SW 1271 (cell line): ENCODE measurements at places on chromosomes 2 and 18.

DNA sequence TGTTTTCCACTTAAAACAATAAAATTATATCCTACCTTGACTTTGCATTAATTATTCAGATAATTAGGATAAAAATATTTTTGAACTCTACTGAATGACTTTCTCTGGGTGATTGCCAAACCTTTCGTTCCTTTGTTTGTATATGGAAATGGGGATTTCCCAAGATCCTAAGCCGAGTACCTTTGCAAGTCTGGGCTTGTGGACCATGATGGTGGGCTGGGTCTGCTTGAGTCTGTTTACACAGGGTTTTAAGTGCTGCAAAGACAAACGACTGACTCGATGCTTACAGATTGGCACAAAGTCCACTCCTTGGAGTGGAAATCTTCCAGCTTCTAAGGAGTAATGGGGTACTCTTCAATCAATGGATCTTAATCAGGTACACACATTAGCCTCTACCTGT is 659.5 kb downstream of the TSN start:
- no peak for DNase-seq

DNA sequence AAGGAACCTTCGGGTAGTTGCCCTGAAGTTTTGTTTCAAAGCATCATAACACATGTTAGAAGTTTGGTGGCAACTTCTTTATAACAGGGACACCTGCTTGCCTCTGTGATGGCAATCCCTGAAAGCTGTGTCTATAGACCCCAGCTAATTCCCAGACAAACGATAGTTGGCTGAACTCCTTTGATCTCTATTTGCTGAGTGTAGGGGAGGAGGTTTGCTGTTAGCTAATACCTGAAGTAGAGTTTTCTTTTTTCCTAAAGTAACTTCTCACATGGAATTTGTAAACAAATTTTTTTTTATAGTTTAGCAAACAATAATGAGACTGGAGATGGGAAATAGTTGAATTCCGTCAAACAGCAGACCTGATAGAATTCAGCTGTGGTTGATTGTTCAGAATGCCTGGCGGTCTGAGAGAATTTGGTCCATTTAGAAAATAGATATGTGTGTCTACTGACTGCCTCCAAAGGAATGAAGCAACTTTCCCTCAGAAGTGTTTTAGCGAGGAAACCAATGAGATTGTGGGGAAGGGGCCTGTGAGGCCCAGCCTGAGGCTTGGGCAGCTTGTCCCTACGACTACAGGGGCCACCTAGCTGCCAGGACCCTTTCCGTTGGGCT is 123.5 kb upstream of the EPAS1 start:
- DNase-seq, result no peak

GRCh38 chr2:70936979-70937811 is 1.5 kb downstream of the ATP6V1B1 start:
- no peak for DNase-seq

- peak; percentile 26 for DNase-seq
Observed at GRCh38 chr2:36277146-36277808, 78.3 kb upstream of the CRIM1 start.

- no peak for DNase-seq
Observed at GRCh38 chr18:57211412-57211750, 64.5 kb downstream of the BOD1L2 start.

DNA sequence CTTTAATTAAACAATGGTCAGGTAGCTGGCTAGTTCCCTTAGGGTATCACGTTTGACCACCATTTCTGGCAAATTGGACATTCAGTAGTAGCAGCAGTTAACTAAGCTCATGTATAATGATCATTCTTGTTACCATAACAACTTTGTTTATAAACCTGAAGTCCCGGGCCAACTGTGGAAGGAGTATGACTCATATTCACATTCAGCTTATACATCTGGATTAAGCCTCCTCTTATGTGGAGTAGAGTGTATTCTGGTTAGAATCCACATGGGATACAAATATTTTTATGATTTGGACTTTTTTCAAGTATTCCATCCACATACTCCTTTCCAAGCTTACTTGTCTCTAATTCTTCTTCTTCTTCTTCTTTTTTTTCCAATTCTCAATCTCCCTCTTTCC is 70.3 kb upstream of the ZSWIM2 start:
- DNase-seq, result no peak

GRCh38 chr2:67841711-67842110 is 221.1 kb downstream of the C1D start:
- no peak for DNase-seq

GRCh38 chr2:119468154-119468955 is 36.7 kb downstream of the TMEM37 start:
- DNase-seq, result no peak

- DNase-seq, result no peak
Observed at GRCh38 chr2:222942561-222942960, 81.7 kb downstream of the ACSL3 start.

DNA sequence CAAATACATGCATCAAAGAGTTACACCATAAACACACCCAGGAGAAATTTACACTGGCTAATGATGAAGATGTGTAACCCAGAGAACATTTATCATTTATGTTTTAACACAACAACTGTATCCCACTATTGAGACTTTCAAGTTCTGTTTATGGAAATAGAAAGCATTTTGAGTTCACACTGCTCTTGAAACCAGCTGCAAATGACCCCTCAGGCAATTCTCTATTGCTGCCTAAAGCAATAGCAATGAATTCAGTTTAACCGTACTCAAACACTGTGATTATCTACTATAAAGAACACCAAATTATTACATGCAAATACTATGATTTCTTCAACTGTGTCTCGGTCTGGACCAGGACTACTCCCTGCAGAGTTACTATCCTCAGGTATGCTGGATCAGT is 452.7 kb upstream of the NRXN1 start:
- DNase-seq, result no peak

DNA sequence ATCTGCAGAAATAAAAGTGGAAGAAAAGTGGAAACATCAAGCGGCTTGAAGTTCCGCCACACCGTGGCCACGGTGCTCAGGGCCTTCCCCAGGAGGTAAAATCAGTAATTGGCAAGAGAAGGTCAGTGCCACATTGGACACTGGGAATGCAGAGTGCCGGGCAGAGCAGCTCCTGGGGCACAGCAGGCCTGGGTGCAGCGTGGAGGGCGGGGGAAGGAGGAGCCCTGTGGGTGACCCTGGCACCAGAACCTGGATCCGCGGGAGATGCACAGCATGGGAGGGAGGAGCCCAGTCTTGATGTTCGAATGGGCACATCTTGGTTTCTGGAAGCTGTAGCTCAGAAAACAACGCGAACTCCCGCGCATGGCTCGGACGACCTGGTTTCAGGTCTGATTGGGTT is 630.2 kb downstream of the GALR1 start:
- no peak for DNase-seq

GRCh38 chr2:218152777-218153176 is 14.0 kb downstream of the CXCR1 start:
- DNase-seq, result no peak

- DNase-seq, result no peak
Observed at GRCh38 chr18:54852780-54853675, 24.8 kb downstream of the RAB27B start.

DNA sequence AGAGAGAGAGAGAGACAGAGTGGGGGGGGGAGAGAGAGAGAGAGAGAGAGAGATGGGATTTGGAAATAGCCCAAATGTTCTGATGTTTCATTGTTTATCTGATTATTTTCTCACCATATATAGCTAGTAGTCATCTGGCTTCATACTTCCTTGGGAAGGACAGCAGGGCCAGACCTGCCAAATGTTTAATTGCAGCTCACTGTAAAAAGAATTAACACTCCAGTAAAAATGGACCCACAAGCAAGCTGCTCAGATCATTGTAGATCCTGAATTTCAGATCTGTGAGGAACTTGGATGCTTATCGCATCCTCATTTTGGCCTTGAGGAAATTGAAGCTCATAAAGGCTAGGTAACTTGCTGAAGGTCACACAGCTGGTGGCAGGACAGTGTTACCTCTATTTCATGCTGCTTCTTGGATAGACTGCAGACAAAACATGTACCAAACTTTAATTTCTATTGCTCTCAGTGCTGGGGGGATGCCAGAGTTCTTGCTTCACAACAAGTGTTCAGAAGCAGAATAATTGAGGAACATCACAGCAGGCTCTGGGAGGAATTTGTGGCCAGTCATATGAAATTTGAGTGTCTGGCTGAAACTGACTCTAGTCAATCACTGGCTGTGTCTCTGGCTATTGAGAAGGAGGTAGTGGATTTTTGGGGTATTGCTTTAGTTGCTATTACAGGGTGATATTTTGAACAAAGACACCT is 223.5 kb downstream of the PIK3C3 start:
- no peak for DNase-seq

GRCh38 chr18:44898498-44898897 is 217.8 kb downstream of the SETBP1 start:
- DNase-seq, result no peak
